ENCODE measurements at places on chromosomes 5 and 9. TPM values are rescaled to one million over a fixed set of nuclear protein-coding genes. Genes with fewer than 3 reads are reported as not detected.

The NANS gene
- total RNA-seq, result 25.3 TPM

The OR1Q1 gene
- not detected for total RNA-seq

The SCGB3A2 gene
- total RNA-seq, result not detected

The WDR38 gene
- total RNA-seq, result not detected

The TAF11L10 gene
- total RNA-seq, result not detected

The PKD2L2 gene
- total RNA-seq, result not detected

The LCN10 gene
- total RNA-seq, result 12.0 TPM

DNA sequence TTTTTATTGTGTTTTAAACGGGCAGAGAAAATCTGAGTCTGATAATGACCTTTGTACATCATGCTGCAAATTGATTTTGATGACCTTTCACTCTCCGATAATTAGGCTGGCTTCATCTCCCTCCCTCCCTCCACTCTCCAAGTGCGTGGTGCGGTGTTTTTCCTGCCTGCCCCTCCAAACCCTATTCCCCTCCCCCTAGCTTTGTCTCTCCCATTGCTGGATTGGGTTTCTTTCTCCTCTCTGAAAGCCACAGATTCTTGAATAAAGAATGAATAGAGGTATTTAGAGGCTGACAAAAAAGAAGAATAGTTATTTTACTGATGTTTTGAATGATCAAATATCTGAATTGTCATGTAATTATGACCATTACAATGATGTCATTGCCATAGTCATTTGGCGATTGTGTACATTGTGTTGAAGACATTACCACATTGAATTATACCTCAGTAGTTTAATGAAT is 571.1 kb upstream of the ZNF608 start:
- H3K27me3 ChIP-seq, result no peaks in the 10 kb centered on the region
- H3K4me1 ChIP-seq, result no peaks in the 10 kb centered on the region
- no peak for DNase-seq
- no peaks in the 10 kb centered on the region for H3K36me3 ChIP-seq

GRCh38 chr5:152309926-152310450 is 95.1 kb downstream of the NMUR2 start:
- H3K4me3 ChIP-seq, result no peak overlapping the region
- no peaks in the 10 kb centered on the region for H3K27me3 ChIP-seq
- no peak overlapping the region for H3K27ac ChIP-seq
- peak; percentile 42 for DNase-seq
- H3K36me3 ChIP-seq, result no peaks in the 10 kb centered on the region
- H3K4me1 ChIP-seq, result no peaks in the 10 kb centered on the region

DNA sequence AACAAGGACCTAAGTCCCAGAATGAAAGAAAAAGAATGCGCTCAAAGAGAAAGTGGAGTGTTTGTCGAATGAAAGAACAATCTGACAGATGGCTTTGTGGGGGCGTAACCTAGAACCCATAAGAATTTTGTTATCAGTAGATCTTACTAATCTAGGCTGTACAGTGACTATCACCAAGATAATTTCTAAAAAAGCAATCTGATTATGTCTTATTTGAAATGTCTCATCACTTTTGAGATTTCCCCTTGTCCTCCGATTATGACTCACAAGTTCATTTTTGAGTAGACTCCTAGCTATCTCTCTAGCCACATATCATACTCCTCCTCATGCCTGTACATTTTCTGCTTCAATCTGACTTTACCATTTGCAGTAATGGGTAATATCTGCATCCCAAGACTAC is 135.6 kb upstream of the SMARCA2 start:
- H3K36me3 ChIP-seq, result no peaks in the 10 kb centered on the region
- DNase-seq, result no peak
- no peaks in the 10 kb centered on the region for H3K27me3 ChIP-seq
- H3K4me1 ChIP-seq, result no peaks in the 10 kb centered on the region
- no peak overlapping the region for H3K4me3 ChIP-seq

DNA sequence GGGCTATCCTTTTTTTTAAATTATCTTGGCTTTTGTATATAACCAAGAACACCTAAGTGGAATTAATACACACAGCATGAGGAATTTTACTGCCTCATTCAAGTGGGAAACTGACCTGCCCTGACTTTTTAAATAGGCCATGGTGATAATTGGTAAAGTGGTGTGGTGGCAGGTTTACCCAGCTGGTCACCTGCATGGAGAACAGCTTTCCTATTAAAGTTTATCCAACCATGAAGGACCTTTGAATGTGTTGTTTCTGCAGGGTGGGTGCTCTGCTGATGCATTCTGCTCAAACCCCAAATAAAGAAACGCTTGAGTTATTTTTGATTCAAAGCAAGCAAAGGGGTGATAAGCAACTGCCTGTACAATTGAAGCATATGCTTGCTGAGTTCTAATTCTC is 261.0 kb upstream of the GRIN3A start:
- H3K27me3 ChIP-seq, result no peaks in the 10 kb centered on the region
- no peak overlapping the region for H3K4me3 ChIP-seq
- H3K27ac ChIP-seq, result no peak overlapping the region
- H3K4me1 ChIP-seq, result no peaks in the 10 kb centered on the region
- H3K36me3 ChIP-seq, result no peaks in the 10 kb centered on the region

DNA sequence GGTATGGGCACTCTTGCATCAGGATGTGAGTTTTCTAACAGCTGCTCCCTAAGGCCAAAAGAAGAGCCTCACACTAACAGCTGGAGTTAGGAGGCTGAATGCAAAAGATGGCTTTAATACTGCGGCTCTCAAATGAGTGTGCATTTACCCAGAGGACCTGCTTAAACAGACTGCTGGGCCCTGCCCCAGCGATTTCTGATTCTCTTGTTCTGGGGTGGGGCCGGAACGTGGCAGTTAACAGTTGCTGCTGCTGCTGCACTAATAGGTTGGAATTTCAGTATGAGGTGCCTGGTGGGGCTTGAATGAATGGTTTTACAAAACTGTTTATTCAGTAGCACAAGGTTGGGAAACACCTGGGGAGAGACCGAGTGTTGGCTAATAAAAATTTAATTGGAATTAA is 26.1 kb downstream of the HMGCR start:
- no peak overlapping the region for H3K27ac ChIP-seq
- H3K4me3 ChIP-seq, result no peak overlapping the region
- peaks cover 13% of the 10 kb centered on the region for H3K4me1 ChIP-seq
- DNase-seq, result no peak
- peaks cover 39% of the 10 kb centered on the region for H3K36me3 ChIP-seq

DNA sequence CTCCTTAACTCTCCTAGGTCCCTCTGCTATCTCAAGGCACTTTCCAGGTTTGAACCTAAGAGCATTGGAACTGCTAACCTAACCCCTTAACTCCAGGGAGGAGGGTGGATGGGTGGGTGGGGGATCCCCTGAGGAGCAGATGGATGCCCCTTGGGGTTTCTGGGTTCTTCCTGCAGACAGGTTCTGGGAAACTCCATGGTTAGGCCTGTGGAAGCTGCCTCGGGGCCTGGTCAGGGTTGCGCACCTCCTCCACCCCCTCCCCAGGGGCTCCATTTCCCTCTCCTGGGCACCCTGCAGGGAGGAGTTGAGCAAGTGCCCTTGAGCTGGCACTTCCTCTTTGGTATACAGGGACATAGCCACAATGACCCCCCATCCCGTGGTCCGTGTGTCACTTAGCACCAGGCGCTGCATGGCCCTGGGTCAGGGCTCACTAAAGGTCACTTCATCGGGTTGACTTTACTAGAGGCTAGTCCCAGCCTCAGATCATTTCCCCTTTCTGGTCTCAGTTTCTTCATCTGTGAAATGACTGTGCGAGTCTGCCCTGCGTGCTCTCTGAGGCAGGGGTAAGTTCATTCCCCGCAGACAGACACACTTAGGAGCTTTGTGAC is 16.0 kb downstream of the CXXC5 start:
- H3K27ac ChIP-seq, result peak overlapping the region; percentile 95
- no peaks in the 10 kb centered on the region for H3K36me3 ChIP-seq
- peaks cover 98% of the 10 kb centered on the region for H3K4me1 ChIP-seq
- DNase-seq, result no peak
- H3K4me3 ChIP-seq, result no peak overlapping the region
- H3K27me3 ChIP-seq, result no peaks in the 10 kb centered on the region

DNA sequence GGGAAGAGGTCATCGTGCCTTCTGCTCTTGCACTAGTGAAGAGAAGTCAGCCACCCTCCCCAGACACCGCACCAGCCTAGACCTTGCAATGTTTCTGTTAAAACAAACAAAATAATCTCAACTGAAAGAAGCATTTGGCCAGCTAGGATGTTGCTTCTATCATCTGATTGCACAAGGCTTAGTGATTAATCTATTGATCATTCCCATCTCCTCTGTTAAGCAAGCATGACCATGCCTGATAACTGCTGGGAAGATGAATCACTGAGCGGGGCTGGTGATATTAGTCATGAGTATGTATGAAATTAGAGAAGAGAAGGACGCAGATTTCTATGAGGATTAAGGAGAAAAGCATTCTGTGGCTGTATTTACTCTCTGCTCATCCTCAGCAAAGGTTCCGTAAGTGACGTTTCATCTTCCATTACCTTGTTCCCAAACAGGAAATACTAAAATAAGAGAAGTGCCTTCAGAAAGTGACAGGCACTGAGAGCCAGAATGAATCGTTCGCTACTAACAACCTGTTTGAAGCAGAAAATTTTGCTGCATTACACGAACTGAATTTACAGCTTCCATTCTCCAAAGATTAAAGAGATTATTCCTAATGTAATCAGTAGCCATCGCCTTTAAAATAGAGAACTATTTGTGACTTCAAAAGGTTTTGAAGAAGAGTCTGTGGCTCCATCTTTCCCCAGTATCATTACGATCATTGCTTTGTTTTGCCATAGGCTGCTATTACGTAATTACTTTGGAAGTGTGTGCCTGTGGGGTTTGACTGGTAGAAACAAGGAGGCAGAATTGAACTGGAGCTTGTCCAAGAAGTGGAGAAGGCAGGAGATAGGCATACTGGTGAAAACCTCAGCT is 219.1 kb downstream of the MED10 start:
- no peaks in the 10 kb centered on the region for H3K27me3 ChIP-seq
- H3K4me3 ChIP-seq, result no peak overlapping the region
- no peaks in the 10 kb centered on the region for H3K36me3 ChIP-seq

DNA sequence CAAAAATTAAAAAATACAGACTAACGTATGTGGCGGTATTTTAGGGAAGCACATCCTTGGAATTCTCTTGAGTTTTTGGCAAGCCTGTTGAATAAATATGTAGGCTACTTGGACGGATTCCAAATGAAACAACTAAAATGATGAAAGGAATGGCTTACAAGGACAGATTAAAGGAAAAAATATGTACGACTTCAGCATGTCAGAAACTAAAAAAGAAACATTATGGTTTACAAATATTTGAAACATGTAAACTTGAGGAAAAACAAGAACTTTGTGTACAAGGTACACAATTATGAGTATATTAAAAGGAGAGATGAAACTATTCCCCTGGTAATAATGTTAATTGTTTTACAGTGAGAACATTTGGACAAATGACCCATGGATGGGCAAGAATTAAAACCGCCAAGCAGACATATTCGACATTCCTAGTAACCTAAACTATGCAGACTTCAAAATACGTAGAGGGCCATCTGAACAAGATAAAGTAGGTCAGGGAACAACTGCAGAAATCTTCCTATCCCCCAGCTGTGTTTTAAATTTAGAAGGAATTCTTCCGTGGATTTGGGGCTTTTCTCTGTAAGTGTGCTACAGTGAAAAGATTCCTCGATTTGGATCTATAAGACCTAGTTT is 12.5 kb downstream of the EDIL3 start:
- no peak for DNase-seq
- H3K27ac ChIP-seq, result no peak overlapping the region
- no peaks in the 10 kb centered on the region for H3K36me3 ChIP-seq
- H3K4me3 ChIP-seq, result no peak overlapping the region
- H3K27me3 ChIP-seq, result no peaks in the 10 kb centered on the region

DNA sequence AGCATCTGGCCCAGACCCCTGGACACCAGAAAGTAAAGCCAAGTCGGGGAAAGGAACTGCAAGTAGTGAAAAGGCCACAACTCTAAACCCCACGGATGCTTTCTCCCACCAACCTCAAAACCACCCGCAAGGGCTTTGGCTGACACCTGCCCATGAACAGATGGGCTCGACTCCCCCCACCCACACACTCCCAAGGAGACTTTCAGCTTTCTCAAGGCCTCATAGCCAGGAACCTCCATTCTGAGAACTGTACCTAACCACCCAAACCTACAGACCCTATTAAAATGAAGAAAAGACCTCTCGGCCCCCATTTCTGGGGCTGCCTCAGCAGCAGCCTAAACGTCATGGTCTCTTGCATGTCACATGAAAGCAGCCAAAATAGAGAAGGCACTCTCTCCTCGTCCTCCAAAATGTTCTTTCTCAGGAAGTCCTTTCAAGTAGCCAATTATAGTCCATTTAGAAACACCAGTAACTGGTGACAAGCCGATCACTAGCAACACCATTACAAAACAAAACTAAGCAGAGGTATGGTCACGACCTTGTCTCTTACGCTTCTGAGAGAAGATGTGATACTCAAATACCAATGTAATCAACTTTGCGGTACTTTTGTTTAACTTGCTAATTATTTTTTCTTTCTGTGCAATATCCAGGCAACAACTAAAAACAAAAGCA is 2.9 kb downstream of the B4GALT1 start:
- H3K4me3 ChIP-seq, result peak overlapping the region; percentile 77
- H3K4me1 ChIP-seq, result peaks cover 62% of the 10 kb centered on the region
- DNase-seq, result no peak
- peak overlapping the region; percentile 96 for H3K27ac ChIP-seq
- no peaks in the 10 kb centered on the region for H3K27me3 ChIP-seq

DNA sequence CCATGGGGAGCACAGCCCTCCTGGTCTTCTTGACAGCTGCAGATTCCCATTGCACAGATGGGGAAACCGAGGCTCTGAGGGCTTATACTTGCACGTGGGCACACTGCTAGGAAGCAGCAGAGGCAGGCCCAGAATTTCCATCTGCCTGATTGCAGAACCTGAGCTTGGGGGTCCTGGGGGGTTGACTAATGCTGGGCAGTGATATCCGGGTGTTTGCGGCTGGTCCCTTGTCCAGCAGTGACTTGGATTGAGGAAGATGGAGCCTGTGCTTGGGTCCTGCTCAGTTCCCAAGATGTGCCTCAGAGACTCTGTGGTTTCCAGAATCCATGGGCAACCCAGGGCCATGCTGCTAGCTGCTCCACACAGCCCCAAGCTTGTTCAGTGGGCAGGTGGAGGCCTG is 91.2 kb downstream of the PHF2 start:
- H3K27ac ChIP-seq, result no peak overlapping the region
- H3K4me1 ChIP-seq, result no peaks in the 10 kb centered on the region
- peaks cover 21% of the 10 kb centered on the region for H3K36me3 ChIP-seq
- H3K4me3 ChIP-seq, result no peak overlapping the region

DNA sequence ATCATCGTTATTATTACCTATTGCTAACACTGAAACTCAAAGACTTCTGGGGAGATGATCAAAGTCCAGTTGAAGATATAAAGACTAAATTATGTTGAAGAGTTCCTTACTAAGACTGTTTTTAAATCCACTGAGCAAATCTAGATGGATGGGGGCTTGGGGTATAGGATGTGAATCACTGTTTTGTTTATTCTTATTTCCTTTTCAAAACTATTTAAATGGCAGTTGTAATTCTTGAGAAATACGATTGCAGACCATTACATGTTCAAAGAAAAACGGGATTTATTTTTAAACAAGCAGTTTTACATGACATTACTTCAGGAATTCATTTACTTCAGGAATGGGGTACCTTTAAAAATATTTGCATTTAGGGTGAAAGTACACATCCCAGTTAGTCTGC is 4.3 kb downstream of the RASGRF2 start:
- H3K36me3 ChIP-seq, result no peaks in the 10 kb centered on the region
- H3K4me3 ChIP-seq, result no peak overlapping the region
- H3K27me3 ChIP-seq, result no peaks in the 10 kb centered on the region

- no peaks in the 10 kb centered on the region for H3K36me3 ChIP-seq
- no peak overlapping the region for H3K4me3 ChIP-seq
- H3K27me3 ChIP-seq, result no peaks in the 10 kb centered on the region
- peaks cover 6% of the 10 kb centered on the region for H3K4me1 ChIP-seq
- DNase-seq, result peak; percentile 84
These were observed 13.5 kb downstream of the SH3TC2 start for GRCh38 chr5:149049371-149049781.

- peak overlapping the region; percentile 19 for H3K27ac ChIP-seq
- no peak for DNase-seq
- H3K4me3 ChIP-seq, result peak overlapping the region; percentile 12
These were observed 794 bp upstream of the LRRC14B start for GRCh38 chr5:190366-191035.
